DMS 273 treated with DMSO at 0.1 percent for 48 hours (cell line): ENCODE measurements at places on chromosomes 11 and 22.

- no peak for DNase-seq
Measured at GRCh38 chr11:88324562-88325345, 12.8 kb downstream of the CTSC start.

DNA sequence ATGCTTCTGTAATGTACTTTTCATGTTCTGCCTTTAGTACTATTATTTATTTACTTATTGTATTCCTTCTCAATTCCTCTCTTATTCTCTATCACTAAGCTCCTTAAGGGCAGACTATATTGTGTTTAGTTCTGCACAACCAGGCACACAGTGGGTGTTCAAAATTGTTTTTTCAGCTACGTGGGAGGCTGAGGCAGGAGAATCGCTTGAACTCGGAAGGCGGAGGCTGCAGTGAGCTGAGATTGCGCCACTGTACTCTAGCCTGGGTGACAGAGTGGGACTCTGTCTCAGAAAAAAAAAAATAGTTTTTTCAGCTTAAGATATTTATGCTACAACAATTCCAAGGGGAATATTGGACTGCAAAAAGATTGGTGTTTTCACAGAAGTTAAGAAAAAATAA lies 17.4 kb upstream of the DDX17 start:
- DNase-seq, result no peak

- peak; percentile 80 for DNase-seq
Measured at GRCh38 chr11:123800036-123800435, 6.1 kb downstream of the OR6M1 start.

DNA sequence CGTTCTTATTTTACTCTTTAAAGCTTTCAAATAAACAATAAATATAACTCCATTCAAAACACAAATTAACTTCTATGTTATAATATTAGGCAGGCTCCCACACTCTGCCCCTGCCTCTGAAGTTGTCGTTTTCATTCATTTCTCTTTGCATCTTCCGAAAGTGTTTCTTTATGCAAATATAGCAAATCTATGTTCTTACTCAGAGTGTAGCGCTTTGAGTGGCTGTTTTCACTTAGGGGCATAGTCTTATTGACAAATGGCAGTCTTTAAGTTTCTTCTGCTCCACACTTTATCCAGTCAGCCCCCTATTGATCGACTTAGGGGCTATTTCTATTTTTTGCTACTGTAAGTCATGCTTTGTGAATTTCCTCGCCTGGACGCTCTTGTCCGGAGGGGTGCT lies 45.3 kb upstream of the RTL6 start:
- no peak for DNase-seq

DNA sequence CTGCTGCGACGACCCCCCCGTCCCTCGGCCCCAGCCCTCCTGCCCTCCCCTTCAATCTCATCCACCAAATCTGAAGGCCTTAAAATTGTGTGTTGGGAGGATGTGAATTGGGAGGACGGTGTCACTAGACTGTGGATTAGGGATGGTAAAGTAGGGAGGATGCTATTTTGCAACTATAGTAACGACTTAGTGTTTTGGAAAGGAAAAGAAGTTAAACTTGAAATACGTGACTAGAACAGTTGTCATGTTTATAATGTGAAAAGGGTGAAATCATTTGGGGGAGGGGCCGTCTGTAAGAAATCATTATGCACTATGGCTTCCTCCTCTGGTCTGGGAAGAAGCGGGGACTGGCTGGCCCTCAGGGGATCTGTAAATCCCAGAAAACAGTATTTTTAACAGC lies 43.4 kb upstream of the NNMT start:
- DNase-seq, result no peak

GRCh38 chr11:70699294-70700221 lies 301.2 kb downstream of the CTTN start:
- no peak for DNase-seq

DNA sequence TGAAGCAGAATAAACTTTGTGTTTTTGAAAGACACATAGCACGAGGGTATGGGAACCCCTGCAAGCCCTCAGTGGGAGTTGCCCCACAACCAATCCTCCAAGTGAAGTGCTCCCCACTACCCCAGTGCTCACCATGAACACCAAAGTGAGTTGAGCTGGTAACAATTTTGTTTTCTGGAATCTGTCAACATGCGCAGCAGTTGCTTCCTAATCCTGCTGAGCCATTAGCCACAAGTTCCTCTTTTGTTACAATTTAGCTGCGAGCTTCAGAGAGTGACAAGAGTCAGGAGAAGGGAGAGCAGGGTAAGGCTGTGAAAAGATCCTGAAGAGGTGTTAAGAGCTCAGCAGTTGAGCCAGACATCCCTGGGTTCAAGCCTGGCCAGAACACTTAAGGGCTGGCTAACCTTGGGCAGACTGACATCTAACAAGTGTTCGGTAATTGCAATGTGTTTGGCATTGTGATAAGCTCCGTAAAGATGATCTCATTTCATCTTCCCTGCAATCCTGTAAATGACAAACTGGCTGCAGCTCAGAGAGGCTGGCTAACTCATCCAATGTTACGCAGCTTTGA lies 24.1 kb upstream of the ASPHD2 start:
- DNase-seq, result no peak

- DNase-seq, result no peak
Measured at GRCh38 chr11:34604145-34604544, 16.7 kb upstream of the EHF start.

GRCh38 chr11:23976426-23976825 lies 520.4 kb upstream of the LUZP2 start:
- DNase-seq, result no peak

DNA sequence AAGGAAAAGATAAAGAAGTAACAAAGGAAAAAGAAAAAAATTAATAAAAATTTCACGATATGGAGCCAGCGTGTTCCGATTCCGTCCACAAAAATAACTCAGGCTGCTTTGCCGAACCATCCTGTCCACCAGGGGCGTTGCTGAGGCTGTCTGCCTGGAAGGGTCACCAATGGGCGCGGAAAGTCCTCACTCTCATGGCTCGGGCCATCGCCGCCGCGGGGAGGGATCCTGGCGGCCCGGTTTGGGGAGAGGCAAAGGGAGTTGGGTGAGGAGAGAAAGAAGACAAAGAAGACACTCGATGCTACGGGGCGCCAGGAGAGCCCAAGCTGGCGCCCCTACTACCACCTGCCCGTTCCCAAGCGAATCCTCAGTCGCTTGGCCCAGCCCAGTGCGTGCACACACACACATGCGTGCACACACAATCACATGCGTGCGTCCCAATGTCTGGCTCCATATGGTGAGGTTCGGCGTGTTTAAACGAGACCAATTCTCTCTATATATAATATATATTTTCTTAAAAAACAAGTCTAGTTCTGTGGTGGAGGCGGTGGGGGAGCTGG lies 5.6 kb upstream of the PYGM start:
- no peak for DNase-seq

DNA sequence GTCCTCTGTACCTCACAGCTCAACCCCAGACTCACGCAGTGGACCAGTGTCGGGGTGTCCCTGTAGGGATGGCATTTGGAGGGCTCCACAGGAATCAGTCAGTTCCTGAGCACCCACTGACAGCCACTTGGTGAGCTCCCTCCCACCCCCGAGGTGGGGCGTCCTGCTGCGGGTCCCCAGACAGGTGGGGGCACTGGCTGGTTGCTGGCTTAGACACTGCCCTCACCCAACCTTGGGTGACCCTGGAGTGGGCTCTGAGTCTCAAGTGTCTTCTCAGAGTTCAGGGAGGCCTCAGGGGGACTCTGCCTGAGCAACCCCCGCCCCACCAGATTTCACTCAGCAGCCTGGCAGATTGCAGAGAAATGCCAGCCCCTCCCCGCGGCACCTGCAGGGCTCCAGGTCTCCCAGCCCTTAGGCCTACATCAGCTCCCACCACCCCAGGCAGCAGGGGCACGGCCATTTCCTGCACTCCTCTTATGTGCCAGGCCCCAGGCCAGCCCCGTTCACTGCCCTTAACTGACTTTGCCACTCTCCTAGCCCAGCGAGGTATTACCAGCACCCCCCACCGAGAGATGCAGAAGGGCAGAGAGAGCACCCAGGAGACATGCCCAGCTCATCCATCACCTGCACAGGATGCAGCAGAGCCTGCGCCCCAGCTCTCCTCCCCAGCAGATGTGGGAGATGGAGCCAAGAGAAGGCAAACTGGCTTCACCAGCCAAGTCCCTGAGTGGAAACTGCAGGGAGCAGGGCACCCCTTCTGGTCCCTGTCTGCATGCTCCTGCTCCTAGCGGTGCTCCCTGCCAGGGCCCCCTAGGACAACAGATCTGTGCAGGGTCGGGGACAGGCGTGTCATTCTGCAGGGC lies 2.4 kb downstream of the PRR5 start:
- no peak for DNase-seq

DNA sequence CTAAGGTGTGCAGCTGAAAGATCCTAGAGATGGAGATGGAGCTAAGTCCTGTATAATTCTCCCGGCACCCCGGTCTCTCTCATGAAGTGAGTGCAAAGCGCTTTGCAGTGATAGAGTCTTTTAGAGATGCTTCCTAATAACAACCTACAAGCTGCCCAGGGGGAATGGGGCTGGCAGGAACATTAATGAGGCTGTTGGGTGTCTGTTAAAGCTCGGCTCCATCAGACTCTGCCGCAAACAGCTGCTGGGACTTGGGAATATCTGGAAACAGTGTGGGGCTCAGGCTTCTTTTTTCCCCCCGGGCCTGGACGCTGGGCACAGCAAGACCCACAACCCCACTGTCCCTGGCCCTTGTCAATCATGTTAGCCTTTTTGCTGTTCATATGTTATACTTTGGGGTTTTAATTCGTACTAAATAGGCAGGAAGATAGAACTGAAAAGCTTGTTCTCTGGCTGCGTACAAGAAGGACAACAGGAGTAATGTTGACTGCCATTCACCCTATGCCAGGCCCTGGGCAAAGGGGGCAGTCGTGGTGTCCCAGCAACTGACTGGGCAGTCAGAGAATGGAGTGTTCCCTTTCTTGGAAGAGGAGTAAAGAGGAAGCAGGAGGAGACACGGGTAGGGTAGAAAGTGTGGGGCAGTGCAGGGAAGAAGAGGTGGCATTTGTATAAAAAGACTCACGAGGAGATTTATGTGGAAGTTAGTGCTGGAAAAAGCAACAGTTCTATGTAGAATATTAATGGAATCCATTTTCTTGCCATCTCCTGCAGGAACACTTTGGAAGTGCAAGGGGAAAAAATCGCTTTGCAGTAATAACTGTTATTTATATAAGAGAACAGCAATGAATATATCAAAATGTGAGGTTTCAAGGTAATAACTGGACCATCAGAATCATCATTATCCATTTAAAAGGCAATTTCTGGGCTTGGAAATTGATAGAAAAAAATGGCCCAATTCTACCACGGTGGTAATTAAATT lies 232.8 kb downstream of the GRIK4 start:
- no peak for DNase-seq

GRCh38 chr11:134040386-134041302 lies 28.2 kb upstream of the JAM3 start:
- no peak for DNase-seq

- no peak for DNase-seq
Measured at GRCh38 chr11:130168105-130168504, 8.5 kb downstream of the ST14 start.

DNA sequence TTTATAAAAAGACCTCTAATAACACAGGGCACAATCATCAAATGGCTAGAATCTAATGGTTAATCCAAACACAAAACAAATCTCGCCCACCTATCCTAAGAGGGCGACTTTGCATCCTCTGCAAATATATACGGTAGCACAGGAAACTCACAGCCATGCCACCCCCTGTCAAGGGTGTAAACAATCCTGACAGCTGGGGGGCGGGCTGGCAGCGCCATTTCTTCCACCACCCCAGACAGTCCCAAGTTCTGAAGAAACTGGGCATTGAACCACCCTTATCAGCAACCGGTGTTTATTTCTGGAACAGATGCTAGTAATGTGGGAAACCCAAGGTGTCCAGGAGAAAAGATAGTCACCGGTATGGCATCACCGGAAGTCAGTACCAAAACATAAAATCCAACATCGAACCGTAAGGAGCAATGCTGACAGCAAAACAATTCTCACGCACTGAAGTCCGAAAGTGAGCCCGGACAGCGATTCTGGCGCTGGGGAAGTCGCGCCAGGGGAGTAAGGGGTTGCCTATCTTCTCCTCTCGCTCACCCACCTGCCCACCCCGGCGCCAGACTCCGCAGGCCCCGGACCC lies 825 bp downstream of the FBXO3 start:
- no peak for DNase-seq

GRCh38 chr11:69053546-69054396 lies 5.0 kb downstream of the TPCN2 start:
- DNase-seq, result no peak

GRCh38 chr11:122149202-122149601 lies 33.2 kb upstream of the BLID start:
- no peak for DNase-seq

DNA sequence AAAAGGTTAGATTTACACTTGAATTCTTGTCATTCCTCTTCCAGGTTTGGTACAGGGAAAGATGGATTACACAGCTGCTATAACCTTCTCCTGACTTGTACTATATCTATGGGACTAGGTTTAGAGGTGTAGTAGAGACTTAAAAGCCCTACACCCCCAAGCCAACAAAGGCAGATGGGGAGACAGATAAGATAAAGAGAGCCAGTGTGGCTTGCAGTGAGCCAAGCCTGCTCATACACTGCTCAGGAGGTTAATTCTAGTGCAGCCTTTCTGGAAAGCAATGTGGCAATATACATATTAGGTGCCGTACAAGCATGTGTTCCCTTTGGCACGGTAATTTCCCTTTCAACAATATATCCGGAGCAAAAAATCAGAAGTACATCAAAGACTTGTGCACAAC lies 10.8 kb downstream of the SIK3 start:
- DNase-seq, result no peak

GRCh38 chr11:86990031-86990430 lies 34.8 kb upstream of the FZD4 start:
- peak; percentile 8 for DNase-seq

DNA sequence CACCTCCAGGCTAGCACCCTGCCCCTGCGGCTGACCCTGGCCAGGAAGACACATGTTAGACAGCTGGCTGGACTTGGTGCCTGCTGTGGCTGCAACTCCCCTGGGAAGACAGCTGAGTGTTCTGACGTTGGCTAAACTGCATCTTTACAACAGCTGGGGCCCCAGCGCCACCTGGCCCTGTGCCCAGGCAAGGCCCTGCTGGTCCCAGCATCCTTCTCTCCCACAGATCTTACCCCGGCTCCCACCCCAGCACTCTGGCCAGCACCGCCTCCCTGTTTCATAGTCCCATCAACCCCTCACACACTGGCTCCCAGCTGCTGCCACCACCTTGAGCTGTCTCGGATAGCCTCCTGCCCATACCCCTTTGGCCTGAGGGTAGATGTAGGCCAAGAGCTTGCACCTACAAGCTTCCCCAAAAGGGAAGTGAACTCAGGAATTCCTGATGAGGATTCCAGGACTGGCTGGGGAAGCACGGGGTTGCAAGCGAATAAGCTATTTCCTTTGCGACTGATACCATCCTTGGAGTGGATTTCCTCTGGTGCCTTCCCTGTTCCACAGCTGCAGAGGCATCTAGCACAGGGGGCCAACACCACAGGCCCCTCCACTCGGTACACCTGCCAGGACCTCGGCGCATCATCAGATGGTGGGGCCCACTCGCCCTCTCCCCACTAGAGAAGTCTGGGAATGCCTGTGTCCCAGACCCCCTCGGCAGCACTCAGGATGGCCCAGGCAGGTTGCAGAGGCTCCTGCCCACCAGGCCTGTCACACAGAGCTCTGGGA lies 28.5 kb downstream of the RSPH14 start:
- DNase-seq, result peak; percentile 77
